Stimulated activated CD4-positive, alpha-beta T cell treated with anti-CD3 and anti-CD28 coated beads, Interleukin-12 subunit alpha, Interleukin-12 subunit beta, amount 100 ng/mL, for 4 hours (primary cell): ENCODE measurements at places on chromosomes 1 and 21.

GRCh38 chr1:42240966-42241755 lies 76.6 kb upstream of the GUCA2A start:
- no peak for DNase-seq

- DNase-seq, result no peak
Measured at GRCh38 chr1:235434001-235434400, 66.8 kb downstream of the TBCE start.

DNA sequence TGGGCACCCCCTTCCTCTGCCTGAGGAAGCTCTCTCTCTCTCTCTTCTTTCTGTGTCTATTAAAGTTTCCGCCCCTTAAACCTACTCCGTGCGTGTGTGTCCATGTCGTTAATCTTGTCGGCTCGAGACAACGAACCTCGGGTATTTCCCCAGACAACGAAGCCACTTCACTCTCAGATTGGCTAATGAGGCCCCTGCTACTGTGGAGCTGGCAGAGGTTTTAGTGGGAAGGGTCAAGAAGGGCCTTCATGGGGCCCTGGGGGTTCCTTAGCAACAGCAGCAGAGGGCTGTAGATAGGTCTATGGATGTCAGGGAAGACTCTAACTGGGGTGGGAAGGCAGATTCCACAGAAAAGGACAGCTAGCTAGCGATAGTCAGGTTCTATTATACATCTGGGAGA lies 239.8 kb upstream of the RAB4A start:
- DNase-seq, result no peak

DNA sequence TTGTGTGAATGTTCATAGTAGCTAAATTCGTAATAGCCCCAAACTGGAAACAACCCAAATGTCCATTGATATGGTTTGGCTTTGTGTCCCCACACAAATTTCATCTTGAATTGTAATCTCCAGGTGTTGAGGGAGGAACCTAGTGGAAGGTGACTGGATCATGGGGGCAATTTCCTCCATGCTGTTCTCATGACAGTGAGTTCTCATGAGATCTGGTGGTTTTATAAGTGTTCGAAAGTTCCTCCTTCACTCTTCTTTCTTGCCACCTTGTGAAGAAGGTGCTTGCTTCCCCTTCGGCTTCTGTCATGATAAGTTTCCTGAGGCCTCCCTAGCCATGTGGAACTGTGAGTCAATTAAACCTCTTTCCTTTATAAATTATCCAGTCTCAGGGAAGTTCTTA lies 11.3 kb downstream of the UBE2G2 start:
- DNase-seq, result no peak

DNA sequence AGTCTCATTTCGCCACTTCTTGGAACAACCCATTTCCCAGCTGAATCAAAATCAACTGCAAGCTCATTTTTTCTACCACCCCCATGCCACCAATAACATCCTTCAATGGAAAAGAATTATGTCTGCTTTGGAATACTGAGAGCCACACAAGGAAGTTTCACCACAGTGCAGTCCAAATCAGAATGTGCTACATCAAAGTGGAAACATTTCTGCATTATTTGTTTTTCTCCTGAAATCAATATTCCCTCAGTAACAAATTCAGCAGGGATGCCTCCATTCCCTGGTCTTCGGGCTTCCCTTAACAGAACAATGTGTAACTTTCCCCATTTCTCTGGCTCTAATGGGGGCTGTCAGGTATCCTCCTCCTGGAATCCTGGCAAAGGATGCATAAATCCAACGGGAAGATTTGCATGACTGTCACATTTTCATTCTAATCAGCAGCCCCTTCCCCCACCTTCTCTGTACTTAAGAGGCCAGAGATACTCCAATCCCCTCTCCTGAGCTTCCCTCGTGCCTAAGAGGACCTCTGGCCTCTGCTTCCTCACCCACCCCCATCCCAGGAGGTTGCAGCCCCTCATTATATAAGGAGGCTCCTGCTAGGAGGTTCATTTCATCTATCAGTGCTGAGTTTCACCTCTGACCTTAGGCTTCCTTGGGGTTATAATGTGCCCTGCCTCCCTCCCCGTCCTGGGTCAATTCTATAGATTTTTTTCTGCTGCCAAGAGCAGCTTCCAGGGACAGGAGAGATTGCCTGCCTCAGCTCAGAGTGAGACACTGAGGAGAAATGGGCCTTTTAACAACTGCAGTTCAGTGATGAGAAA lies 201.1 kb downstream of the OMA1 start:
- no peak for DNase-seq

- DNase-seq, result no peak
Measured at GRCh38 chr21:41932576-41933312, 21.1 kb downstream of the C2CD2 start.

- DNase-seq, result no peak
Measured at GRCh38 chr1:93683234-93683633, 1.6 kb upstream of the BCAR3 start.

- no peak for DNase-seq
Measured at GRCh38 chr1:115217150-115218033, 120.7 kb downstream of the NGF start.

GRCh38 chr1:37951783-37952624 lies 5.2 kb upstream of the INPP5B start:
- DNase-seq, result no peak

DNA sequence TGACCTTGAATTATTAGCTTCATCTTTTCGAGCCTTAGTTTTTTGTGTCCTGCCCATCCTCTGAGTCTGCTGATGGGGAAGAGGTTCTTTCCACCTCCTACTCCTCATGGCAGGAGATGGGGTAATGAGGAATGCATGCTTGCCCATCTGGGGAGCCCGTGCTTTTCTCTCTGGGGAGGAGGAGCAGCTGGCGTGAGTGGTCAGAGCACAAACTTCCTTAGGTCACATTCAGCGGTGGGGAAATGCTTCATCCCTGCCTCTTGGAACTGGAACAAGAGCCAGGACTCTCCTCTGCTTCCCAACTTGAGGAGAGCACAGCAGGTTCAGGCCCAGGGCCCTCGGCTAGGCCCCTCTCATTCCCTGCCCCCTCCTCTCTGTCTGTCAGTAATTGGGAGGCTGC lies 155.0 kb downstream of the PCNX2 start:
- DNase-seq, result no peak

- no peak for DNase-seq
Measured at GRCh38 chr1:7425229-7425628, 345.9 kb upstream of the VAMP3 start.

DNA sequence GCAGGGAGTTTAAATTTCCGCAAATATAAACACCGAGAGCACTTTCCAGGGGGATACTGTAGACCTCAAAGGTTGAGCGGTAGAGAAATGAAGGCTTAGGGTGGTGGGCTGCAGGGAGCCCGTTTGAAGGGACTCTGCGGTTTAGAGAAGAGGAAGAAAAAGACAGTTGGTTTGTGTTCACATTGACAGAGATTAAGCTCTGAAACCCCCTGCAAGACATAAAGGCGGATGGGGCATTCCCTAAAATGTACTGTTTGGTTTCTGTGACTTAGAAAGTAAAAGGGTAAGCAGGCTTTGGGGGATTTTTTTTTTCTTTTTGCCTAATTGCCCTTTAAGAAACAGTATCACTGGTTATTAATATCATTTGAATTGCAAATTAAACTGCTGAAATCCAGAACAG lies 1.3 kb downstream of the KAZN start:
- no peak for DNase-seq

DNA sequence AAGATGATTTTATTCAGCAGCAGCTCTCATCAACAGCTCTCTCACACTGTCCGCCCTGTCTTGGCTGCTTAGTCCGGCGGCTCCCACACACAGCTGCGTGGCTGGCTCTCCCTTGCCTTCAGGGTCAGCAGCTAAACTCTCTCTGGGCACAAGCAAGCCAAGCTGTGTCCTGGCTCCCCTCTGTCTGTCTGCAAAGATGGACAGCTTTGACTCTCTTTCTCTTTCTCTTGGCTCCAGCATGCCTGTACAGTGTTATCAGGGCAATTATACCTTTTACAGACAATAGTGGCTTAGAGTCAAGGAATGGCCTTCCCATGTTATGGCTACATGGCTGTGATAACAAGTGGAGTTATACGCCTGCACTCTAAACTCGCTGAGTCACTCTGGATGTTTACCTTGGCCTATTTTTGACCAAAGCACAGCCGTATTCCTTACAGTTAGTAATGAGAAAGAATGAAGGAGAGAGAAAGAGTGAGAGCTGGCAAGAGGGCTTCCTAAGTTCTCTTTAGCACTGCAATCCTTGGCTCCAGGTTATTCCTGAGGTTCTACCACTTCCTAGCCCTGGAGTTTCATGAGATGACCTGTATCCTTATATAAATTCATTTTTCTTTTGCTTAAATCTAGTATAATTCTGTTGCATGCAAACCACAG lies 59.9 kb upstream of the ZSWIM5 start:
- no peak for DNase-seq

GRCh38 chr1:6790146-6790545 lies 4.9 kb downstream of the CAMTA1 start:
- DNase-seq, result no peak
